ENCODE measurements at places on chromosomes 3 and 15. TPM values are rescaled to one million over a fixed set of nuclear protein-coding genes. Genes with fewer than 3 reads are reported as not detected.

- no peak for DNase-seq
These were observed 166.7 kb downstream of the STT3B start for GRCh38 chr3:31699309-31699953.

DNA sequence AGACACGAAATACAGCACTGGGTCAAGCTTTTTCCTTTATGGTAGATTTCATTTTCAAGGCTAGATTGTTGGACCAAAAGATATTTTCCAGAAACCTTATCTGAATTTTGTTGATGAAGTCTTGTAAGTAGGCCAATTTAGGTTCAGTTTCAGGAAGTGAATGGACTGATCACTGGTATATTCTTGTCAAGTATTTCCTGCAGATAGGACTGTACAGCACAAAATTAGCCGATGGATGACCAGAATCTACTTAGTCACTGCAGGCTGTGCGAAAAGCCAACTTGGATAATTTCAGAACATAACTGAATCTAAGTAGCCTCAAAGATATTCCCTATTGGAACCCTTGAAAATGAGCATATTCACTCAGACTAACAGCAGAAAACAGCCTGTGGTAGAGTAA lies 206.5 kb downstream of the NR1D2 start:
- DNase-seq: no peak

GRCh38 chr3:55487381-55488241 lies 505 bp upstream of the WNT5A start:
- no peak for DNase-seq

CCR5 gene
- total RNA-seq: not detected
